ENCODE measurements at places on chromosomes 1 and 21.

DNA sequence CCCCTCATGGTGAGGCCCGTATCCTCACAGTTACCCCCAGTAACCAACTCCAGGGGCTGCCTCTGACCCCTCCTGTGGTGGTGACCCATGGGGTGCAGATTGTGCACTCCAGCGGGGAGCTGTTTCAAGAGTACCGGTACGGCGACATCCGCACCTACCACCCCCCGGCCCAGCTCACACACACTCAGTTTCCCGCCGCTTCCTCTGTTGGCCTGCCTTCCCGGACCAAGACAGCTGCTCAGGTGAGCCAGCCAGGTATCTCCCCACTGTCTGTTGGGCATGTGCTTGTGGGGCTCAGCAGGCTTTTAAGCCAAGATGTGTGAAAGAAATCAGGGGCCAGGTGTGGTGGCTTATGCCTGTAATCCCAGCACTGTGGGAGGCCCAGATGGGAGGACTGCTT, 39.9 kb downstream of the ZBTB17 start:
- no peak for DNase-seq

DNA sequence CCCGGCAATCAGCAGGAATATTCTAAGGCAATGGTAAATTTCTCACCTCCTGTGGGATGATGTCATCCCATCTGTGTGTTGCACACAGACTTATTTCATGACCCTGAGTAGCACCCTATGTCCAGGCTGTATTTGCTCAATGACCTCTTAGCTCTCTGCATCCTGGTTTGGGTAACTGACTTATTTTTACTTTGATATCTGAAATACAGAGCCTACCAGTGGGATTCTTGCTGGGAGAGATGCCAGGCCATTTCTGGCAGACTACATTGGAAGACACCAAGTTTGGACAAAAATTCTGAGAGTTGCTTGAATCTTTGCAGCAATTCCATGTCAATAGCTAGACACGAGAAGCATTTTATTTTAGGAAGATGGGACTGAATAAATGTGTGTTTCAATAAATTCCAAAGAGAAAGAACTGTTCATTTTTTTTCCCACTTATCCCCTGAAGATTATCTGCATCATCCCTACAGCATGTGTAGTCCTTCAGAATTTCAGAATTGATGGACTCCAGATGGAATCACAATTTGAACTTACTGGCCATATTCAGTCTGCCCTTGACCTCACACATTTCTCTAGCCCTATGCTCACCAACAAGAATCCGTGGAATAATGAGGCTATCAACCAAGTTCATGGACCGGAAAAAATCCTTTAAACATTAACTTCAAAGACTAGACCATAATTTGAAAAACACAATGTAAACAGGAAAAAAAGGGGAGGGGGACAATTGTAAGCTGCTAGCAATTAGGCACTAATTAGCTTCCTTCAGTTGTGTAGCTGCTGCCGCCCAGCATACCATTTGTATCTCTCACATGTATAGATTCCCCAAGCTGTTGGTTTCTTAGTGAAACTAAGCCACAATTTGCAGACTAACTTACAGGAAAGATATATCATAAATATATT, 226.5 kb downstream of the HMCN1 start:
- no peak for DNase-seq

- DNase-seq, result no peak
Observed at GRCh38 chr1:196659471-196659870, 7.6 kb downstream of the CFH start.

DNA sequence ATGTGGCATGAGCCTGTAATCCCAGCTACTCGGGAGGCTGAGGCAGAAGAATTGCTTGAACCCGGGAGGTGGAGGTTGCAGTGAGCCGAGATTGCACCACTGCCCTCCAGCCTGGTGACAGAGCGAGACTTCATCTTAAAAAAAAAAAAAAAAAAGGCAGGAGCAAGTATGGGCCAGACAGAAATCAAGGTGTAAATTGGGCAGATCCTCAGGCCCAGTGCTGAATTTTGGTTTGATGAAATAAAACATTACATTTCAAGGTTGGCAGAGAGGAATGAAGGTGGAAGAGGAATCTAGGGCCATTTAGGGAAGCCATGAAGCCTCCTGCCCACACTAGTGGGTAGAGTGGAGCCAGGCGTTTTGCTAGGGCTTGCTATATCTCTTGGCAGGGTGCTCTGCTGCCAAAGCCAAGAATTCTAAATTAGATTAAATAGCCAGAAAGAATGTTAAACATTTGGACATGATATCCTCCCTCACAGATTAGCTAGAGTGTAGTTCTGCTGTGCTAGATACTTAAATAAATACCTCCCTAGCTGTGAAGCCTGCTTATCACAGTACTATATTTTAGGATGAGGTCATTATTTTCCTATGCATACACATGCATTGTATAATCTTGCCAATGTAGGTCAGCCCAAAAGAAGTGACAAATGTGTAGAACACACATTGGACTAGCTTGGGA, 16.6 kb upstream of the LGALS8 start:
- DNase-seq, result no peak

DNA sequence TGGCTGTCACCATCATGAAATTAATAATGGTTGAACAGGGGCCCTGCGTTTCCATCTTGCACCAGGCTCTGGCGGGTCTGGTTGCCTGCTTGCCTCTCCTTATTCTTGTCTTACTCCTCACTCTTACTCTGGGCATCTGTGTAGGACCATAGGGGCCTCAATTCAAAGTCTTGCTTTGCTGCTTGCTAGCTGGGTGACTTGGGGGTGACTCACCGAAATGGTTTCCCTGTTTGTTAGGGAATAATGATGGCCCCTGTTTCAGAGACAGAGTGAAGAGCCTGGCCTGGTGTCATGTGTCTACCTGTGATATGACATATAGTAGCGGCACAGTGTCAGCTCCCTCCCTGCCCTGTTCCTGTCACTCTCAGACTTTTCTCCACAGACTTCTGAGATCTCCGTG, 24.6 kb downstream of the KCNC4 start:
- DNase-seq, result no peak

DNA sequence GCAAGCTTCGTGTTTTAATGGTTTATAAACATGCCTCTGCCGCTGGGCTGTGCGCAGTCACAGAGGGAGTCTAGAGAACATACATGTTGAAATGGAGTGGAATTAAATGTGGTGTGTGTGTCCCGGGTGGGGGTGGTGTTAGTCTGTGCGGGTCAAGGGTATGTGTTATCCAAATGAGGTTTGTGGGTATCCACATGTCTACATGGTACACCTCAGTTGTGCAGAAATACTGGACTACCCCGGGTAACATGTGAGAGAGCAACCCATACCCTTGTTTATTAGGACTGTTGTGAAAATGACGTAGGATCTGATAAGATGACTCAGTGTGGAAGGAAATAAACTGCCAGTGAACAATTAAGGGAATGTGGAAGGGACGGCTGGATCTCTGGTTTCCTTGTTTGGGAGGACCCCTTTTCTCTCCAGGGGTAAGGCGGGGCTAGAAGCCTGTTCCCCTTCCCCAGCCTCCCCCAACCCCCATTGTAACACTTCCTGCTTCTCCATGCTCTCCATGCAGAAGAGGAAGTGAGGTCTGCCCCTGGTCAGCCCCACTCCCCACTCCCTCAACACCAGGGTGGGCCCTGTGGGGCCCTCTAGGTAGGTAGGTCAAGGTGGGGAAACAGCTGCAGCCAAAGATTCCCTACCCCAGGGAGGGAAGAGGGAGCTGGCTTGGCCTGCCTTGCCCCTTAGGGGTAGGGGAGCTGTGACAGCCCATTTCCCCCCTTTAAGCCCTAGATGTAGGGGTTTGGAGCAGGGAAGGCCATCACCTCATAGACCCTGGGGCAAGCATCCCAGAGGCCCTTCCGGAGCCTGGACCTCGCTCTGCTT, 690 bp downstream of the EPS8L3 start:
- DNase-seq, result no peak

GRCh38 chr1:112325504-112325903, 70.5 kb upstream of the CTTNBP2NL start:
- DNase-seq, result no peak

DNA sequence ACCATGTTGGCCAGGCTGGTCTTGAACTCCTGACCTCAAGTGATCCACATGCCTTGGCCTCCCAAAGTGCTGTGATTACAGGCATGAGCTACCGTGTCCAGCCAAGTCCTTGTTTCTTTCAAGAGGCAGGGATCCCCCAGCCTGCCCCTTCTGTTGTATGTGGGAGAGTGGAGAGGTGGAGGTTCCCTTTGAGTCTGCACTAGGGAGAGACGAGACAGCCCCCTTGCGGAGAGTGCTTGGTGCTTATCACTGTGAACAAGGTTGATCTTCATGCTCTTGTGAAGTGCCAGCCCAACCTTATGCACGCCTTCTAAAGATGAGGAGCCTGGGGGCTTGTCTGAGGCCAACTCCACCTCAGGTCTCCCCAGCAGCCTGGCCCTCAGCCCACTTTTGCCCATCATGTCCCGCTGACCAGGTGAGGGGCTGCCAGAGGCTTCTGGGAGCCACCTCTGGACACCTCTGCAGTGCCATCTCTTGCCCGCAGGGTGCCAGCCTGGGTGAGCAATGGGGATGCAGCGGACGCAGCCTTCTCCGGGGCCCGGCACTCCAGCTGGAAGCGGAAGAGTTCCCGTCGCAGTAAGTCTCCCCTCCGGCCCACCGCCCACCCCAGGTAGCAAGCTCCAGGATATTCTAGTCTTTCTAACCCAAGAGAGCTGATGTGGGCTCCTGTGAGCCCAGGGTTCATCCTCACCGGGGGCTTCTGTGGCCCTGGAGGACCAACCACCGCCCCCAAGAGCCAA, 62.3 kb downstream of the ARHGEF10L start:
- DNase-seq, result no peak

DNA sequence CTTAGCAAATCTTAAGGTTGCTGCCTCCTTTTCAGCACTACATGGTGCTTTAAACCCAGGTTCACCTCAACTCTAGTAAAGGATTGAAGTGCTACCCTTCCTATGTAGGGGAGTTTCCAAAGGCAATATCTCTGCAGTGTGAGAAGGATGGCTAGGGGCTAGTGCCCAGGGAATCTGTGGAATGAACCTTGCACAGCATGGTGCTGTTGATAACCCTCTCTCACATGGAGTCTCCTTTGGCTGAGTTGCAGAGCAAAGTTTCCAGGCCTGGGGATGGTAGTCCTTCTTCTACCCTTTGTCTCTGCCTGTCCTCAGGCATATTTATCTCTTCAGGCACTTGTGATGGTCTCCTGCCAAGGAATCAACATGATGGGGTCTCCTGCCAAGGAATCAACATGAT, 59.4 kb downstream of the AXDND1 start:
- no peak for DNase-seq

DNA sequence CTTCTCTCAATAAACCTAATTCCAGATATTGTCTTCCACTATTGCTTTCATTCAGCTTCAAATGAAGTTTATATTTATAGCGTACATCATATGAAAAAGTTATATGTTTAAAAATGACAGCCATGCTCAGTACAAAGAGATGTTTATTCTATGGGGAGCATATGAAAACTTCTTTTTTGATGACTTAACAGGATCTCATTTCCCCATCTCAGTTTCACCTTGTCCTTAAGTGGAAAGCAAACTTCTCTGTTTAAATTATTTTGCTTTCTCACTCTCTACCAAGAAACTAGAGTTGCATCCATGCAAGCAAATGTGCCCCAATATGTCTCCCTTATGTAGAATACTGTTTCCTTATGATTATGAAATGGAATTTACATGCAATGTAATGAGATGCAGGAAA, 799.5 kb upstream of the RGS18 start:
- no peak for DNase-seq

DNA sequence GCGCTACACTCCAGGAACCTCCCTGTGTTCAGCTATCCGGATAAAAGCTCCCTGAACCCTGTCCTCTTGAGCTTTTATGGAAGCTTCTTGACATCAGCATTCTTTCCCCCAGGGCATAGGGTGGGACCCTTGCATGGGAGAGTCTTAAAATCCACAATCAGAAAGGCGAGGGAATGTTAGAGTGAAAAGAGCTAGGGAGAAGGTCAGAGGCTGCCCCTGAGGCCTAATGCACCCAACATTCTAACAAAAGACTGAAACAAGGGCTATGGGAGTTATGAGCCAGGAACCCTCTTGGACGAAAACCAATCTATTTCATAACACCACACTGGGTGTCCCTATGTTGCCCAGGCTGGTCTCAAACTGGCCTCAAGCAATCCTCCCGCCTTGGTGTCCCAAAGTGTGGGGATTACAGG, 36.7 kb downstream of the NEK2 start:
- DNase-seq, result no peak

DNA sequence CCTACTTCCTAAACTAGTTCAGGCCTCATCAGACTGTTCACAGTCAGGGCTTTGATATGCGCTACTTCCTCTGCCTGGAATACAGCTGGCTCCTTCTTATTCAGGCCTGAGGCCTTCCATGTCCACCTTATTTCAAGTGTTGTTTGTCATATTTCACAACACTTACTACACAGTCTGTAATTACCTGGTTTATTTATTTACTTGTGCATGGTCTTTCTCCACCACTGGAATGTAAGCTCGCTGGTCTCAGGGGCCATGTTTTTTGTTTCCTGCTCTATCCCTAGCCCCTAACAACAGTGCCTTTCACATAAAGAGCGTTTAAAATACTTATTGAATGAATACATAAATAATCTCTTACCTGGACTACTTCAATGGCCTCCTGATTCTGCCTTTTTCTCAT, 4.6 kb upstream of the SRSF4 start:
- DNase-seq, result no peak

DNA sequence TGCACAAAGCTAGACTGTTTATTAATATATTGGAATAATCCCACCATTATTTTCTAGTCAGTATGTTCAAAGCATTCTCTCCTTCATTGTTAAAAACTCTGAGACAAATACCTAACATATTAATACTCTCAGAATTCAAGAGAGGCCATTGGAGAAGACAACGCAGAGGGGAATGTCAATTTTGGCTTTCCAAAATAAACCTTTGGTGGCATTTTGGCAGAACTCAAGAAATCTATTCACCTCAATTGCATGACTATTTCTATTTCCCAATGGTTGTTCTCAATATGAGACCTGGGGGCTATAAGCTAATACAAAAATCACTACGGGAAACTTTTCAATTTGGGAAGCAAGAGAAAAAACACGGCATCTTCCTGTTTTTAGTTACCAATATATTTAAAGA, 58.5 kb downstream of the RUSC1 start:
- DNase-seq, result no peak

DNA sequence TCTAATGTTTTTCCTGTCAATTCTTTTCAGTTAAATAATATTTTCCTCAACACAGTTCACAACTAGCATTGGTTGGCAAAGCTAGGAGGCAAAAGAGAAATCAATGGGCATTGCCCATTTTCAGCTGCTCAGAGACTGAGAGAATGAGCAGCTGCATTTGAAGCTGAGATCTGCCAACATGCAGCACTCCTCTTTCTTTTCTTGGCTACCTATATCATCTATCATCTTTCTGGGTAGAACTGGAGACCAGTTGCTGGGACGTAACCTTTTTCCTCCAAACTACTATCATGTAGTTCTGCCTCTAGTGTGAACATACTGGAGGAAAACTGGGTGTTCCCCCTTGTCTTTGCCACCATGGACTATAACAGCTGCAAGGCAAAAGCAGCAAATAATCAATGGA, 22.9 kb downstream of the CHODL start:
- DNase-seq, result no peak
